ENCODE measurements at places on chromosomes 16 and 17. TPM values are rescaled to one million over a fixed set of nuclear protein-coding genes. Genes with fewer than 3 reads are reported as not detected.

Gene CCDC78
- total RNA-seq, result 1.1 TPM

Gene CCL17
- total RNA-seq, result not detected

Gene RCVRN
- not detected for total RNA-seq

Gene CHST5
- total RNA-seq, result under 0.01 TPM

Gene NCOR1
- total RNA-seq, result 125 TPM

Gene ATP2C2
- total RNA-seq, result not detected

Gene ORMDL3
- 38.5 TPM for total RNA-seq

Gene SLC16A6
- total RNA-seq, result 4.2 TPM

Gene ARL5C
- total RNA-seq, result not detected

Gene KLHL10
- not detected for total RNA-seq

Gene NOL11
- total RNA-seq, result 50.5 TPM

Gene KRTAP3-2
- total RNA-seq, result not detected

Gene PRR35
- 0.14 TPM for total RNA-seq

Gene MYOCD
- 4.7 TPM for total RNA-seq

Gene CD300E
- total RNA-seq, result not detected

Gene CD300LB
- not detected for total RNA-seq

Gene EFCAB13
- 6.2 TPM for total RNA-seq

Gene TMEM114
- not detected for total RNA-seq

Gene CLEC18B
- total RNA-seq, result not detected

Gene HCRT
- total RNA-seq, result not detected

Gene NOTUM
- 0.66 TPM for total RNA-seq

Gene ASGR2
- not detected for total RNA-seq

Gene HOXB5
- under 0.01 TPM for total RNA-seq

Gene OGFOD1
- 77.9 TPM for total RNA-seq

Gene RNF40
- total RNA-seq, result 76.2 TPM

Gene TMEM235
- not detected for total RNA-seq

Gene ANKRD40CL
- total RNA-seq, result not detected

Gene TEKT1
- not detected for total RNA-seq

Gene CX3CL1
- total RNA-seq, result 0.57 TPM

Gene CES4A
- total RNA-seq, result 2.7 TPM

Gene G6PC1
- total RNA-seq, result not detected

Gene CACNA1G
- under 0.01 TPM for total RNA-seq

Gene ZNF750
- not detected for total RNA-seq

Gene TEX14
- not detected for total RNA-seq

Gene FBXL16
- not detected for total RNA-seq

Gene SLC39A11
- 27.1 TPM for total RNA-seq

Gene ZNF423
- under 0.01 TPM for total RNA-seq

Gene PRR11
- 14.9 TPM for total RNA-seq

Gene MVD
- 67.6 TPM for total RNA-seq

Gene RPGRIP1L
- total RNA-seq, result 14.7 TPM

Gene RDM1
- not detected for total RNA-seq

Gene AGRP
- not detected for total RNA-seq

Gene SULT1A3
- total RNA-seq, result 2.8 TPM

Gene IL21R
- 0.14 TPM for total RNA-seq

Gene DNAI2
- total RNA-seq, result not detected

Gene ZSWIM7
- total RNA-seq, result 6.3 TPM

Gene PERCC1
- total RNA-seq, result not detected

Gene C17orf50
- not detected for total RNA-seq

Gene KRTAP1-3
- total RNA-seq, result not detected

Gene NHLRC4
- 2.6 TPM for total RNA-seq

Gene CACNG5
- not detected for total RNA-seq

Gene FNDC8
- total RNA-seq, result not detected

Gene MT3
- not detected for total RNA-seq

Measured in placental pericyte (primary cell).